ENCODE measurements at places on chromosomes 1 and 21.

DNA sequence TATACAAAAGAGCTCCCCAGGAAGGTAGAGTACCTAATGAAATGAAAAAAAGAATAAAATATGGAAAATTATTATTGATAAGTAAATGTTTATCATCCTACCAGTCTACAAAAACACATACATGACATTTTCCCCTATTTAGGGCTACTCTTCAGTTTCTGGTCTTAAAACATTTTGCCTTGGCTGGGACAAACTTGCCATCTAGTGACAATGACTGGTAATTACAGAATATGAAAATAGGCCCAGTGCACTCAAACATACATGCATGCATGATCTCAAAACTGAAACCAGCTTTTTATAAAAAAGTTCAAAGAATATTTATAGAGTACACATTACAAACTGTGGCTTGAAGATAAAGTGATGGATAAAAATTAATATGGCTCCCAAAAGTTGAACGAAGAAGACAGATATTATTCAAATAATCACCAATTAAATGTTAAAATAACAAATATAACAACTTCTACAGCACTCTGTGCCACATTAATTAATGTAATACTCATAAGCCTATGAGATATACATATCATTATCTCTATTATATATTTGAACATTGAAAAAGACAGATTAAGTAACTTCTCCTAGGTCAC is 10.5 kb upstream of the RNPC3 start:
- no peak for DNase-seq

DNA sequence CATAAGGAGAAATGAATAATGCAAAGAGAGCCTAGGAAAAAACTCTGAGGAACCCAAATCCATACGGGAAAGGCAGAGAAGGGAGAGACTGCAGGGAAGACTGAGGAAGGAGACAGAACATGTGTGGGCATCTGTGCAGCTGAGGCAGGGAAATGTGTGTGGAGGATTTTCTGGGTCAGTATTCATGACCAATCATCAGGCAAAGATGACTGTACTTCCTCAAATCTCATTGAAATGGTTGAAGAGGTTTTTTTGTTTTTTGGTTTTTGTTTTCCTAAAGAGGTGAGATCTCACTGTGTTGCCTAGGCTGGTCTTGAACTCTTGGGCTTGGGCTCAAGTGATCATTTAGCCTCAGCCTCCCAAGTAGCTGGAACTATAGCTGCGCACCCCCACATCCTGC is 15.7 kb downstream of the DIP2A start:
- DNase-seq, result no peak

DNA sequence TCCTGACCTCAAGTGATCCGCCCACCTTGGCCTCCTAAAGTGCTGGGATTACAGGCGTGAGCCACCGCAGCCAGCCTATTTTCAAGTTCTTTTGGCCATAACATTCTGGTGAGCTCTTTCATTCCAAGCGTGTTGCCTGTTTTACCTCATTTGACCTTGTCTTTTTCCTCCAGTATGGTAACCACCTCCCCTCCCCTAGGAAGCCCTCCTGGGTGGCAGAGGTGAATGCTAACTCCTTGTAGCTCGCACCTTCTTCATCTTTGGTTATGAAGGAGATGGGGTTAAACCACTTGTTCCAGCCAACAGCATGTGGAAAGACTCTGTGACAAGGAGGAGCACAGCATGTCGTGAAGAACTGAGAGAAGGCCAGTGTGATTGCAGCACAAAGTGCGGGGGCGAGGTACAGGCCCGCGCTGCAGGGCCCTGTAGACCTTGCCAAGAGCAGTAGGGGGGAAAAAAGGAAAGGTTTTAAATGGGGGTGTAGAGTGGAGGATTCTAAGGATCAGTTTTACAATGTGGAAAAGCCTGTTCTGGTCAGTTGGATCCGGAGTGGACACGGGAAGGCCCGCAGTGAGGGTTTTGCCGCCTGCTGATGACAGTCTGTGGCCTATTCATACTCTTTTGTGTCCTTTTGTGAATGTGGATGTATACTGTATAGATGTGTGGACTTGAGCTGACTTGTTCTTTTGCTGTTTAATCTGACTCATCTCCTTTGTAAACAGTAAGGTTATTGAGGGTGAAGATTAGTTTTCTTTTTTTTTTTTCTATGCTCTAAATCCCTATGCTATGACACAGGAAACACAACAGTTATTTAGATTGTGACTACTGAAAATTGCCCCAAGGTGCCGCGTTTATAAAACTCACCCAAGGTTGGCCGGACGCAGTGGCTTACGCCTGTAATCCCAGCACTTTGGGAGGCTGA is 7.5 kb upstream of the ZNF436 start:
- no peak for DNase-seq

DNA sequence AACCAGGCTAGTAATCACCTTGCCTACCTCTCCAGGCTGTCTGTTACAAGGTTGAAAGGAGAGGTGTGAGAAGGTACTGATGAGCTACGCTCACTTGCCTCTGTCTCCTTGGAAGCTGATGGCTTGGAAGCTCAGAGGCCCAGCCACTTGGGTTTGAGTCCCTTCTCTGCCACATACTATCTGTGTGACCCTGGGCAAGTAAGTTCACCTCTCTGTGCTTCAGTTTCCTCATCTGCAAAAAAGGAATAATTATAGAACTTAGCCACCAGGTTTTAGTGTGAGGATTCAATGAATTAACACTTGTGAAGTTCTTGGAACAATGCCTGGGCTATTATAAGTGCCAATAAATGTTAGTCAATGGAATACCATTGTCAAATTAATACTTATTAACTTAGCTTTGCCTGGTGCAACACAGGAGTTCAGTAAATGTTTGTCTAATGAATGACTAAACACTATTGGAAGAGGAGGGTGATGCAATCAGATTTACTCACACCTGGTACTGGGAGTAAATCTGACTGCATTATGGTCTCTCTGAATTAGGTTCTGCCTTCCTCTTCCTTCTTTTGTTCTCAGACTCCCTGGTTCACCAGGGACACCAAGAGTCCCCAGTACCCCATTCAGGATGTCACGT is 55.5 kb downstream of the TRABD2B start:
- no peak for DNase-seq

- no peak for DNase-seq
Observed at GRCh38 chr1:204288021-204288588, 71.6 kb downstream of the PLEKHA6 start.

GRCh38 chr1:74530892-74531291 is 18.5 kb upstream of the LRRC53 start:
- no peak for DNase-seq

GRCh38 chr1:112110031-112110430 is 120.6 kb upstream of the KCND3 start:
- DNase-seq, result no peak

DNA sequence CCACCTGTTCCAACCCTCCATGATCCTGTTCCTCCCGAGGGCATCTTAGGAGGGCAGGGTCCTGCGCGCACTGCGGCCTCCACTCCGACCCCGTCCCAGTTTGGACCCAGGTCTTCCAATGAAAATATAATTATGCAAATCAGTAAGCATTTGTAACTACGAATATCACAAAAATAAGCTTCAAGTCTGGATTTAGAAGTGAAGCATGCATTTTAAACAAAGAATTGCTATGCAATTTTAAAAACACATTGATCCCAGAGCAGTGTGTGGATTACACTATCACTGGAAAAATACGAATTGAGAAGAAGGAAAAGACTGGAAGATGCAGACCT is 673 bp downstream of the PRMT2 start:
- no peak for DNase-seq

GRCh38 chr1:53662169-53662568 is 76.8 kb downstream of the GLIS1 start:
- no peak for DNase-seq

DNA sequence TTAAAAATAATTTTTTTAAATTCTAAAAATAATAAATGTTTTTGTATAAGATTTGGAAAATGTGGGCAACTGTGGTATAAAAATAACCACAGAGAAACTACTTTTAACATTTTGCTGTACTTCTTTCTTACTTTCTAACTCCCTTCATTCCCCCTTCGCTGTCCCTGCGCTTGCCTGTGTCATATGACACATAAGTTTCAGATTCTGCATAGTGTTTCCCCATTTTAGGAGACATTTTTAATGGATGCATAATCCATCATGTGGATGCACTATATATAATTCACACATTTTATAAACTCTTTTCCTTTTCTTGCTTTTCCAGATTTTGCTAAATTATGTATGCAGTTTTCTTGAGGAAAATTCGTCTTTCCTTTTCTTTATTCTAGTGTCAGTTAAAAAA is 16.3 kb downstream of the ATG4C start:
- DNase-seq, result no peak

GRCh38 chr21:42571391-42572150 is 57.9 kb downstream of the SLC37A1 start:
- no peak for DNase-seq

DNA sequence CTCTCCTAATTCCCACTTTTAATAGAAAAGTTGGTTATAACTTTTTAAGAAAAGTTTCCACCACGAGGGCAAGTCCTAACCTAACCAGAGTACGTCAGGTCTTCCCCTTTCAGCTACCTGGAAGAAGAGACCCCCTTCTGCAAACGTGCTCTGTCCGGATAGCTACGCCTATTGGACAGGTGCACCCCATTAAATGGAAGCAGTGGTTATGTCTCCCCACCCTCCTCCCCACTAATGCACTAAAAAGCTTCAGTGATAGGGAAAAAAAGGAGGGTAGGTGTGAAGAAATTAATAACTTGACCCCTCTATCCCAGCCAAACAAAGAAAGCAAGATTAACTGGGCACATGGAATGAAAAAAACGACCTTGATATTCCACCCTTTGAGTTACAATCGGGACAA is 7.7 kb downstream of the GLUL start:
- no peak for DNase-seq

DNA sequence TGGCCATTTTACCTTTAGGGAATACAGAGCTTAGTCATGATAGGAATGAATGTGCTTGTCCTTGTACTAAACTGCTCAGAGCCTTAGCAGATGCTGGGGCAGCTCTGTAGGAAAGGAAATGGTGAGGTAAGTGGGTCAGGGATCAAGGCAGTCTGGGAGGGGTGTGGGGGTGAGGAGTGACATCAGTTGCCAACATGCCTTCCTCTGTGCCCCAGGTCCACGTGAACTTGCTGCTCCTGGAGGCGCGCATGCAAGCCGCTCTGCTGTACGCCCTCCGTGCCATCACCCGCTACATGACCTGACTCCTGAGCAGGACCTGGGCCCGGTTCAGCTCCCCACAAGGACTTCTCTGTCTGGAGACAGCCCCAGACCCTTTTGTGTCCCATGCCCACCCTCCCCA is 21.2 kb downstream of the SESN2 start:
- no peak for DNase-seq

DNA sequence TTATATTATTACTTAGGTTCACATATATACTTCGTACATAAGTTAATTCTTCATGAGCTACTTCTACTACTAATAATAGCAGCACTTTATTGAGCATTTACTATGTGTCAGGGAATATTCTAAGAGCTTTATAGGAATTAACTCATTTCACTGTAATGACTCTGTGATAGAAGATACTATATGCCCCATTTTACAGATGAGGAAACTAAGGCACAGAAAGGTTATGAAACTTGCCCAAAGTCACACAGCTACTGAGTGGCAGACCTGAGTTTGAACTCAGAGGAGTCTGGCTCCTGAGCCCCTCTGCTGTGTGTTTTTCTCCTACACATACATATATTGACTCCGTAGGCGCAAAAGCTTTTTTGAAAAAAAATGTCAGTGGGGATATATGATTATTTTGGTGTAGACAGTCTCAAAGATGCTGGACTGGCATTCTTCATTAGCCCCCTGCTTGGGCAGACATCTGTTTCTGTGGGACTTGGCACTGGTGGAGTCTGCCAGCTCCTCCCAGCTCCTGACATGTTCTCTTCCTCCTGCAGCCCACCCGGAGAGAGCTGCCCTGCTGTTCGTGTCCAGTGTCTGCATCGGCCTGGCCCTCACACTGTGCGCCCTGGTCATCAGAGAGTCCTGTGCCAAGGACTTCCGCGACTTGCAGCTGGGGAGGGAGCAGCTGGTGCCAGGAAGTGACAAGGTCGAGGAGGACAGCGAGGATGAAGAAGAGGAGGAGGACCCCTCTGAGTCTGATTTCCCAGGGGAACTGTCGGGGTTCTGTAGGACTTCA is 70.9 kb downstream of the TCP10L start:
- DNase-seq, result no peak

DNA sequence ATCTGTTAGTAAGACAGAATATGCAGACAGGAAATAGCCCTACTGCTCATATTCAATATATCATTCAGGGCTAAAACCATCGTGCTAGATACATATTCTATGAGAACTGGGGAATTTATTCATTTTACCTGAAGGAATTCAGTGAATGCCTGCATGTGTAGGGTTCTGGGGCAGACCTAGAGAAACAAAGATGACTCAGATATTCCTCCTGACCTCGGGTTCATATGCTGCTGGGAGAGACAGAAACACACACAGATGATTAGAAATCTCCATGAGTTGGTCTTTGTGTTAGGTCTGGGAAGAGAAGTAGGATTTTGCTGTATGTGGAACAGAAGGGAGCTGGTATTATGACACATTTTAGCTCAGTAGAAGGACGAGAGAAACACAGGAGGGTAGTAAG is 176.5 kb upstream of the ST6GALNAC5 start:
- no peak for DNase-seq

- no peak for DNase-seq
Observed at GRCh38 chr21:41236352-41236973, 68.5 kb downstream of the BACE2 start.

- no peak for DNase-seq
Observed at GRCh38 chr1:226658546-226659125, 80.4 kb downstream of the ITPKB start.

DNA sequence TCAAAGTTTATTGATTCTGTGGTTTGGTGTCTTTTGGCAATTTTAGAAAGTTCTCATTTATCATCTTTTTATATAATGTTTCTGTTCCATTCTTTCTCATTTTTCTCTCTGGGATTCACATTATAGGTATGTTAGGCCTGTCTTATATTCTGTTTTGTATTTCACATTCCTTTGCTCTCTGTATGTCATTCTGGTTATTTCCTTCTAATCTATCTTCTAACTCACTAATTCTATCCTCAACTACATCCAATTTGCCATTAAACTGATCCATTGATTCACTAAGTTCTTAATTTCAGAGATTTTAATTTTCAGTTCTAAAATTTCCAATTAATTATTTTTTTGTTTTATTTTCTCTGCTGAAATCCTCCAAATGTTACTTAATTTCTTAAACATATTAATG is 234.8 kb downstream of the FOXD2 start:
- DNase-seq, result no peak

- DNase-seq, result no peak
Observed at GRCh38 chr21:14629461-14629860, 83.3 kb upstream of the SAMSN1 start.

DNA sequence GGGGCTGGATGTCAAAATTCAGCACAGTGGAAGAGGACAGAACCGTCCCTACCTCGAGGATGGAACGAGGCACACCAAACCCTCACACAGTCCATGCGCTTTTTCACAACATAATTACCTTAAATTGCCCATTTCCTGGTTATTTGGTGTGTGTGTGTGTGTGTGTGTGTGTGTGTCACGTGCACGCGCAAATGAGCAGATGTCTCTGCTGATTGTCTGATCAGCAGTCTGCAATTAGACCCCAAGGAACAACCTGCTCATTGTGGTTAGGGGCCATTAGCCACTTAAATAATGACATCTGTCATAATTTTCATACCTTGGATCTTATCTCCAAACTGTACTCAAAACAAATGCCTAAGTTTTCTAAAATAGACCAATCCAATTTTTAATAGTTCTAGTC is 23.2 kb downstream of the AVPR1B start:
- DNase-seq, result no peak

- no peak for DNase-seq
Observed at GRCh38 chr1:209809611-209810010, 3.7 kb upstream of the IRF6 start.

Data from stimulated activated CD4-positive, alpha-beta T cell treated with anti-CD3 and anti-CD28 coated beads, Interleukin-2, amount 100 ng/mL, for 4 hours (primary cell).